ENCODE measurements at places on chromosomes 3 and 15. TPM values are rescaled to one million over a fixed set of nuclear protein-coding genes. Genes with fewer than 3 reads are reported as not detected.
A peak's percentile ranks its signal among the peaks of the same experiment; 100 is the strongest.

DNA sequence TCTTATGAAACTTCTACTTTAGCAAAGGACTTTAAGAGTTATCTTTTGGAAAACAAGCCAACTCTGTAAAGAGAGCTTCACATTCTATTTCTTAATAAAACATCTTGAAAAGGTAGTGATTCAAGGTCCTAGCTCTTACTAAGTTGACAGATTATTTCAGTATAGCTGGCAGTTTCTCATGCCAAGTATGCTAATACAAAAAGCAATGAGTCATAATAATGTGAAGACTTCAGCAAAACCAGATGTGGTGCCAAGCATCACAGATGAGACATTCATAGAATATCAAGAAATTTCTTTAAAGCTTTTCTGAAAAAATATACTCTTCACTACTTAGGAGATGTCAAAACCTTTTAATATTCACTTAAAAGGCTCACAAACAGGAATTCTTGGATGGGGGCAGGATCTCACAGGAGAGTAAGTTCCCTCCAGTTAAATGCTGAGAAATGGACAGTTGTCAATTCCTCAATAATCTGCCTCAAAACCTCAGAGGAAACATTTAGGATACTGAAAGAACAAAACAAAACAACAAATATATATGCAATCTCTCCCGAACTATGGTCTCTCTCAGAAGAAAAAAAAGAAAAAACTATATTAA is 45.6 kb downstream of the DCBLD2 start:
- no peak overlapping the region for H3K27ac ChIP-seq
- no peak for DNase-seq
- H3K27me3 ChIP-seq, result no peaks in the 10 kb centered on the region
- H3K4me3 ChIP-seq, result no peak overlapping the region

DNA sequence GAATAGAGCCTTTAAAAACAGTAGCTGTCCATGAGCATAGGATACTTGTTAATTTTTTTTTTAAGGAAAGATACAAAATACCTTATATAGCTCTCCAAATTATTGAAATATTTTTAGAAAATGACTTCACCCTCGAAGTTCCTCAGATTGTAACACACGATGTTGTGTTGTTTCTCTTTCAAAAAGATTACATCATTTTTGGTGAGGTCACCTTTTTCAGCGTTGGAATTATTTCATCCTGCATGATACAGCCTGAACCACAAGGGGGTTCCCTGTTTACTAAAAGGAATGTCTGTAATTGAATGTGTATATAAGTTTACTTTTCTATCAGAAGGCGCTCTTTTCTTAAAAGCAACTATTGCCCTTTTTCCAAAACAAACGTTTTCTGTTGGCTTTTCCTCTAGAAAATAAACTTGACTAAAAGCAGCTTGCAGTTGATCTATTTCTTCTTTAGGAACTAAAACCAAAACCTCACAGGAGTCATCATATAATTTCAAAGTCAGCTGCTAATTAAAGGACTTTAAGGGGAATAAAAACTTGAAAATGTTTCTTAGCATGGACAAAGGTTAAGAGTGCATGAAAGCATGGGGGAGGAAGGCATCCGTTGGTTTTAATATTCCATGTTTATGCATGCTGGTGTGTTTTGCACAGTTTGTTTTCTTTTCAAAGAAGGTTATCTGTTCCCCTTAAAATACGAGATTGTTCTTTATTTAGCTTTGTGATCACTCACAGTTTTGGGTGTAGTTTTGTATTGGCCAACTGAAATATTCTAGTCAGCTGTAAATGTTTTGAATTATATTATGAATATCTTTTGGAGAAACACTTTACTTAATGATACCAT is 29.4 kb downstream of the LYSMD4 start:
- H3K4me1 ChIP-seq, result peaks cover 1% of the 10 kb centered on the region
- H3K4me3 ChIP-seq, result no peak overlapping the region
- DNase-seq, result peak; percentile 65
- H3K27me3 ChIP-seq, result no peaks in the 10 kb centered on the region

GRCh38 chr15:23050708-23051107 is 11.3 kb upstream of the TUBGCP5 start:
- no peak for DNase-seq
- no peaks in the 10 kb centered on the region for H3K4me1 ChIP-seq
- no peak overlapping the region for H3K27ac ChIP-seq
- H3K36me3 ChIP-seq, result no peaks in the 10 kb centered on the region
- no peak overlapping the region for H3K4me3 ChIP-seq

- H3K27me3 ChIP-seq, result no peaks in the 10 kb centered on the region
- no peak overlapping the region for H3K4me3 ChIP-seq
- no peaks in the 10 kb centered on the region for H3K36me3 ChIP-seq
- no peak for DNase-seq
- H3K27ac ChIP-seq, result no peak overlapping the region
- no peaks in the 10 kb centered on the region for H3K4me1 ChIP-seq
Measured at GRCh38 chr3:65776081-65776480, 262.6 kb downstream of the MAGI1 start.

DNA sequence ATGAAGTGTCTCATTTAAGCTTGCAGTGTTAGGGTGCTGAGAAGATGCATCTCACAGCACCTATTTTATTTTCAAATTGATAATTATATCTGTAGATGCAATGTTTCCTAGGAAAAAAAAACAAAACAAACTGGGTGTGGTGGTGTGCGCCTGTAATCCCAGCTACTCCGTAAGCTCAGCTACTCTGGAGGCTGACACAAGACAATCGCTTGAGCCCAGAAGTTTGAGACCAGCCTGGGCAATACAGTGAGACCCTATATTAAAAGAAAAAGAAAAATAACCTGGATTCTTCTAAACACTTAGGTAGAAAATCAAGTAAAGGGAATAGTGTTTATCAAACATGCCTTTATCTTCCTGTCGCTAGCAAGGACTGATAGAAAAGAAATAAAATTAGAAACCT is 1.9 kb downstream of the MINDY2 start:
- H3K36me3 ChIP-seq, result no peaks in the 10 kb centered on the region
- H3K27ac ChIP-seq, result no peak overlapping the region
- peak overlapping the region; percentile 91 for H3K4me3 ChIP-seq

DNA sequence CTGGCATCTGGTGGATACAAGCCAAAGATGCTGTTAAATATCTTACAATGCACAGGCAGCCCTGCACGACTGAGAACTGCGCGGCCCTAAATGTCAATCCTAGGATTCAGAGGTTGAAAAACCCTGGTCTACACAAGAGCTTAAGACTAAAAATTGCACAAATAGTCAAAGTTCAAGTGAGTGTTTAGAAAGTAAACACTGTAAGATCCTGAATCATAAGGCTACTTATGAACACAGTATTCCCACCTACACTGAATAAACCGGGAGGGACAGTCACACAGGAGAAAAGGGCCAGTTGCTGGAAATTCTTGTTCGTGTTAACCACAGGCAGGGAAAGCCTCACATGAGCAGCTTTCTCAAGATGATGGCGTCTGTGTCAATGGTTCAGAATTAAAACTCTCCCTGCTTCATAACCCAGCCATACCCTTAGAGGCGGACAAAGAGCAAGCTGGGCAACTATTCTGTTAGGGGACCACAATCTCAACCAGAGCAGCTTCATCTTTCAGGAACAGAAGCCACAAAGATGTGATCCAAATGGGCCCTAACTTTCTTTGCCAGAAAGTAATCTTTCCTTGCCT is 37.7 kb downstream of the LRIG1 start:
- H3K4me3 ChIP-seq, result no peak overlapping the region
- H3K36me3 ChIP-seq, result no peaks in the 10 kb centered on the region
- peak overlapping the region; percentile 9 for H3K27ac ChIP-seq
- peaks cover 31% of the 10 kb centered on the region for H3K4me1 ChIP-seq

- H3K27me3 ChIP-seq, result no peaks in the 10 kb centered on the region
- no peaks in the 10 kb centered on the region for H3K4me1 ChIP-seq
- no peak overlapping the region for H3K4me3 ChIP-seq
- no peak for DNase-seq
- H3K27ac ChIP-seq, result no peak overlapping the region
Measured at GRCh38 chr3:85254738-85255137, 295.9 kb downstream of the CADM2 start.

DNA sequence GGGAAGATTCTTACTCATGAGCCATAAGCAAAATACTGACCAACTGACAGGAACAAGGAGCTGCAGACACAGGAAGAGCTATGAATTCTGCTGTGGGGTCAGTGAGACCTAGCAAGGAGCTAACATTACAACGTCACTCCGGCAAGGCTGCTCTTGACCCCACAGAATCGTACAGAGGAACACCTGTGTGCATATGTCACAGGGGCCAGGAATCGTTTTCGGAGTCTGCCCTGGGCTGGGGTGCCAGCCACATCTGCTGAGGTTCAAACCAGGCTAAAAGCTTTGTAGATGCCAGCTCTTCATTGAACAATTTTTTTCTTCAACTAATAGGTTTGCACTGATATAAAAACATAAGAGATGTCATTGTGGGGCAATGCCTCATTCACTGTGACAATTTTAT is 82.6 kb downstream of the LRRK1 start:
- no peak overlapping the region for H3K4me3 ChIP-seq
- H3K27ac ChIP-seq, result no peak overlapping the region

DNA sequence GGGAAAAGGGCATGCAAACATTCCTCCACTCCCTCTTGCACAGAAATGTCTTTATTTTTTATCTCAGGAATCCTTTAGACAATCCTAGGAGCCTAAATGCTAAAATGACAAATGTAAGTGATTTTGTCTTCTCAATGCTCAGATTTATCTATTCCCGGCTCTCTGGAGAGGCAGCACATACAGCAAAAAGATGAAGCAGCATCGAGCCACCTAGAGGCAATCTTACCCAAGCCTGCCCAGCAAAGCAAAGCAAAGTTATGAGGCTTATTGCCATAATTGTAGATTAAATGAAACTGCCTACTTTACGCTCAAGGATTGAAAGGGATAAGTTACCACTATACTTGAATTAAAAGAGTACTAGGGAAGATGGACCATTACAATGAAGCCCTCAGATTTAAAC is 750.4 kb upstream of the NR2F2 start:
- DNase-seq, result no peak
- no peak overlapping the region for H3K4me3 ChIP-seq

DNA sequence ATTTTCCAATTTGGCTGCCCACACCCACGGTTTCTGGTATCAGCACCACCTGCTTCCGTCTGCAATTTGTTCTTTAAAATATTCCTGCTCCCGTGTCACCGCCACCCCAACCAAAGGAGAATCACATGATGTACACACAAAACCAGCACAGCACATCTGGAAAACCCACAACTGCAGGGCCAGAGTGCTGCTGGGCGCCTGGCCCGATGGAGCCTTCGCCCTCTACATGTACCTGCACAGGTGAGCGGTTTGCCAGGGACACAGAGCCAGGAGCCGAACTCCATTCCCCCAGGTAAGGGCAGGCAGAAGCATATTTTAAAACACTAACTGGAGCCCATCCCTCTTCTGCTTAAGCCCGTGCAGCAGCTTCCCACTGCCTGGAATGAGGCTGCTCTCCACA is 75.6 kb downstream of the ADAMTS17 start:
- H3K27me3 ChIP-seq, result peaks cover 2% of the 10 kb centered on the region
- H3K36me3 ChIP-seq, result no peaks in the 10 kb centered on the region
- H3K4me3 ChIP-seq, result no peak overlapping the region
- H3K4me1 ChIP-seq, result no peaks in the 10 kb centered on the region
- DNase-seq, result no peak
- no peak overlapping the region for H3K27ac ChIP-seq

- H3K27me3 ChIP-seq, result no peaks in the 10 kb centered on the region
- no peaks in the 10 kb centered on the region for H3K36me3 ChIP-seq
- H3K27ac ChIP-seq, result no peak overlapping the region
Measured at GRCh38 chr3:143848704-143849103, 436 bp upstream of the SLC9A9 start.

DNA sequence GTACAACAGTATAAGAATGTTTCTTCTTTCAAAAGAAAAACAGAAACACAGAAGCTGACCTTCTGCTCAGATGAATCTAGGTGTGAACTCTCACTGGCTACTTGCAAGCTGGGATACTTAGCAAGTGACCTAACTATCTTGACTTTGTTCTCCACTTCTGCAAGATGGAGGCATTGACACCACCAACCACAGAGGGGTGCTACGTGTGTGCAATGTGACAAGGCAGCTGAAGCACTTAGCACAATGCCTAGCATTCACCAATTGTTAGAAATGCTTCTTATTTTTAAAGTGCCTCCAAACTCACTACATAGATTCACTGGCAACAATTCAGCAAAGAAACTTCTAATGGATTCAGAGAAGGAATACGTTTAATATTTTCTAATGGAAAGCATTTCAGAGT is 331.4 kb upstream of the WNT5A start:
- no peak overlapping the region for H3K27ac ChIP-seq
- DNase-seq, result no peak
- H3K27me3 ChIP-seq, result no peaks in the 10 kb centered on the region
- no peaks in the 10 kb centered on the region for H3K36me3 ChIP-seq
- no peak overlapping the region for H3K4me3 ChIP-seq

GRCh38 chr3:19920401-19921080 is 13.5 kb downstream of the EFHB start:
- no peaks in the 10 kb centered on the region for H3K36me3 ChIP-seq
- H3K27me3 ChIP-seq, result no peaks in the 10 kb centered on the region
- H3K4me3 ChIP-seq, result no peak overlapping the region

- H3K36me3 ChIP-seq, result no peaks in the 10 kb centered on the region
- no peaks in the 10 kb centered on the region for H3K4me1 ChIP-seq
- H3K27me3 ChIP-seq, result no peaks in the 10 kb centered on the region
- H3K4me3 ChIP-seq, result no peak overlapping the region
- no peak overlapping the region for H3K27ac ChIP-seq
- no peak for DNase-seq
Measured at GRCh38 chr15:33636958-33637357, 326.2 kb downstream of the RYR3 start.

DNA sequence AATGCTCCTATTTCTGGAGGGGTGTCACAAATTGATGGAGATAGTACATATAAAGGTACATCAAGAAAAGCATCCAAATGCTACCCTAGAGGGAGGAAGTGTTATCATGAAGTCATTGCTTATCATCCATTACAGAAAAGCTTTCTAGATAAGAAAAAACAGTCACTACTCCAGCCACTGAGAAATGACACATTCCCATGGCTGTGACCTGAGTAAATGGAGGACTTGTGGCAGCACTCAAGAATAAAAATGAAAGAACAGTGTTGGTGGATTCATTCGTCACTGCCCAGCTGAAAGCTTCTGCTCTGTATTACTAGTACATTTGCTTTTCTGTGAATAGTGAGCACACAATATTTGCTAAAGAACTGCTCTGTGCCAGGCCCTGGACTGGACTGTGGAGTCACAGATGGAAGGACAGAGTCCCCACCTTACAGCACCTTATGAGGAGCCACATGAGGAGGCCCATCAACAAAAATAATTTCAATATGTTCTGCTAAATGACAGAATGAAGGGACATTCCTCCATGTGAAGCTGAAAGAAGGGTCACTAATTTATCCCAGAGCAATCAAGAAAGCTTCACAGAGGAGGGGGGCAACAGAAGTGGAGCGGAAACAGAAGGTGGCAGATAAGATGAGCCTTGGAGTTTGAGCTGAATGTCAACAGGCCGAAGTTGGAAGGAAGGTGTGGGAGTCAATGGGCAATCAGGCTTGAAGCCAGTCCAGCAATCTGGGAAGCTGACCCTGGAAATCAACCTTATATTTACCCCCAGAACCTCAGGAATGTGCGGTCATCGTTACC is 343.5 kb upstream of the TRIM42 start:
- H3K36me3 ChIP-seq, result no peaks in the 10 kb centered on the region
- no peaks in the 10 kb centered on the region for H3K27me3 ChIP-seq
- no peak for DNase-seq

NDN gene
- polyA plus RNA-seq, result 37.4 TPM

RAB6B gene
- not detected for polyA plus RNA-seq

PLA2G4D gene
- polyA plus RNA-seq, result 0.22 TPM

PEX11A gene
- 16.8 TPM for polyA plus RNA-seq

Data from small intestine (tissue), 16 donors.